ENCODE measurements at places on chromosomes 5 and 9.
A peak's percentile ranks its signal among the peaks of the same experiment; 100 is the strongest.

DNA sequence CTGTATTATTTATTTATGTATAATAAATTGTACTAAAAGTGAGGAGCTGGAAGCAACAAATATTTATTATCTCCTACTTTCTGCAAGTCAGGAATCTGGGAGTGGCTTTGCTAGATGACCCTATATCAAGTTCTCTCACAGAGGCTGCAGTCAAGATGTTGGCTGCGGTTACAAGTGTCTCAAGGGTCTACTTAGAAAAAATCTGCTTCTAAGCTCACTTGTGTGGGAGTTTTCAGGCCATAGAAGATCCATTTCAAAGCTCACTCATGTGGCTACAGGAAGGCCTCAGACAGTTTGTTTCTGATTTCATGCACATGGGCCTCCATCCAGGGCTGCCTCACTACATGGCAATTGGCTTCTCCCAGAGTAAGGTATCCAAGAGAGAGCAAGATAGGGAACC is 551.1 kb downstream of the CAAP1 start:
- no peak for DNase-seq

DNA sequence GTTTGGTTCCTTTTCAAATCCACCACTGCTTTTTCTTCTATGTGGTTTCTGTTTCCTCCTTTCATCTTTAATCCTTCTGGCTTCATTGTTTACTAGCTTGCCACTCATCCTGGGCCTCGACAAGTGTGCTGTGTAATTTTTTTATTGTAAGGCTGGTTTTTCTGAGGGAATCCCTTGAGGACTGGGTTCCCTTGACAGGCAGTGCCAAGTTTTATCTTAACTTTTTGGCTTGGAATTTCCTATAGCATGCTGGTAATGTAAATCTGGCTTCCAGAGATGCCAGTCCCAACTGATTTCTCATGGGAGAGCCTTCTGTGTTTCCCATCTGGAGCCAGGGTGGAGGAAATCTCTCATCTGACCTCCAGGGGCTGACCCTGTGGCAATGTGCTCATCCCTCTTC is 184.7 kb downstream of the ROR2 start:
- DNase-seq, result no peak

DNA sequence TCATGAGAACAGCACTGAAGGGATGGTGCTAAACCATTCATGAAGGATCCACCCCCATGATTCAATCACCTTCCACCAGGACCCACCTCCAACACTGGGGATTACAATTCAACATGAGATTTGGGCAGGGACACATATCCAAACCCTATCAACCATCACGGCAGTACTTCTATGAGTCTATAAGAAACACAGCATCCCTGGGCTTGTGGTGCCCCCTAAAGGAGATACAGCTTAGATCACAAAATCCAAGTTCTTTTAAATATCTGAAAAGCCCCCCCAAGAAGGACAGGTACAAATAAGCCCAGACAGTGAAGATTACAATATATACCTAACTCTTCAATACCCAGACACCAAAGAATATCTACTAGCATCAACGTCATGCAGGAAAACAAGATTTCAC is 233.7 kb upstream of the ADRA1B start:
- no peak for DNase-seq

- DNase-seq, result no peak
These were observed 63.9 kb upstream of the SHB start for GRCh38 chr9:38132956-38133355.

DNA sequence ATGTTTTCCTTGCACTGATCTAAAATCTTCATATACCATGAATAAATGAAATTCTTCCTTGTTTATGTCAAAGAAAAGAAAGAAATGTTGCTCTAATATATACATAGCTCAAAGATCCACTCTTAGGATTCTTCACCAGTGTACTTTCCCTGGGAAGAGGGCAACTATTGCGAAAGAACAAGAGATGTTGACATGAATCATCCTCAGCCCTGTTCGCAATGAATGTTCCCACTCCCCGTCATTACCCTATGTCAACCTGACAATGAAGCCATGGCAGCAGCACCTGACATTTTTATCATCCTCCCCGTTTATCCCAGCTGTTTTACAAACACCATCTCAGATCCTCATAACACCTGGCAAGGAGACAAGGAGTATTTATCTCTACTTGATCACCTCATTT is 409.1 kb upstream of the GRIA1 start:
- DNase-seq, result no peak

- peak; percentile 73 for DNase-seq
These were observed at the start of gene CDH6 for GRCh38 chr5:31193591-31194467. CDH6 (plus strand) TSS chr5:31193686; CDS start chr5:31267474, 73,788 bp downstream.

GRCh38 chr5:35029333-35029732 is 18.4 kb downstream of the AGXT2 start:
- DNase-seq, result no peak

GRCh38 chr5:859391-859790 is 8.6 kb upstream of the ZDHHC11 start:
- DNase-seq, result no peak
